ENCODE measurements at places on chromosomes 7 and 10.
A peak's percentile ranks its signal among the peaks of the same experiment; 100 is the strongest.

DNA sequence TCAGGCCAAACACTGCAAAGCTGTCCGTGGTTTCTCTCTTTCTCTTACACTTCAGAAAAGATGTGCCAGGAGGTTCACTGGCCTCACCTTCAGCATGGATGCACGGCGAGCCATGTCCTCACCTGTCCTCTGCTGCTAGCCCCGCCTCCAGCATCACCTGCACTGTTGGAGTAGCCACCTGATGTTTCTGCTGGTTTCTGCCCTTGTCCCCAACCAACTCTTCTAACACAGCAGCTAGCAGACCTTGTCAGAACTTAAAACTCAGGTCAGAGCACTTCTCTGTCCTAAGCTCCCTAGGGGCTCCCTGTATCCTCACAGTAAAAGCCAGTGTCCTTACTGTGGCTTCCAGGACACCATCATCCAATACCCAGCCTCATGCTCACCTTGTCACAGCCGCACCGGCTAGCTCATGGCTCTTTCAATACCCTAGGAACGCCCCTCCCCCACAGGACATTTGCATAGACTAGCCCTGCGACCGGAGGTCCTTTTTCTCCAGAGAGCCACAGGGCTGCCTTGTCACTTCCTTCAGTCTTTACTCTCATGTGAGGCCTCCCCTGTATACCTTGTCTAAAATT is 15.2 kb downstream of the PALD1 start:
- no peak for DNase-seq

GRCh38 chr7:78018641-78019446 is 220.3 kb downstream of the PHTF2 start:
- DNase-seq: no peak

DNA sequence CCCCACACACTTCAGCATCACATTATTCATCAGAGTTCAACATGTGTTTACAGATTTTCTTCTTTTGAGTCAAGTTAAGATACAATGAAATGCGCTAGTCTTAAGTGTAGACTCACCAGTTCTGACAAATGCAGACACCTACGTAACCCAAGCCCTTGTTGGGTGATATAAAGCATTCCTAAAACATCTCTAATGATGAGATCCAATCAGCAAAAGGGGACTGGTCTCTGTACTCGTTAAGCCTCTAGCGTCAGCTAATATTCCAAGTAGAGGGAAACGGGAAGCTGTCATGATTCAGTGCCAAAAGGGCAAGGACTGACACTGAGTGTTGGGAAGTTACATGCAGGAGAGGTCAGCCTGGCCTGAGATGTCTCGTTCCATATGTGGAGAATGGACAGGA is 38.7 kb upstream of the TRIL start:
- no peak for DNase-seq

- DNase-seq: no peak
These were observed 43.2 kb upstream of the LRGUK start for GRCh38 chr7:134083766-134084487.

DNA sequence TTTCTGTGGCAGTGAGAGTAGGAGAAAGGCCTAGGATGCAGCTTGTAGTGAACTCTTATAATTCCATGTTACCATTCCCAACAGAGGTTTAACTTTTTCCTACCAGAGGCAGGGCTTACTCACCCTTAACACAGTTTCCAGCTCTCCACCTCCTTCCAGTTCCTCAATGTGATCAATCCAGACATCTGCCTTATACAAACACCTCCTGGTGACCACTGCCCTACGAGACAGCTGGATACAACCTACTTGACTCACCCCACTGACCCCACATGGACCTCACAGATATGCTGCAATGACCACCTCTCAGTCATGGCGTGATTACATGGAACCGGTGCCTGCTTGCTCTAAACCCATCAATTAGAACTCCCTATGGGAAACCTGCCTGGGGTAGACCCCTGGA is 326.5 kb downstream of the TNS3 start:
- no peak for DNase-seq

- DNase-seq: no peak
These were observed 32.3 kb upstream of the TM9SF3 start for GRCh38 chr10:96619120-96619519.

- DNase-seq: no peak
These were observed 65.6 kb downstream of the MKI67 start for GRCh38 chr10:128060341-128061250.

- no peak for DNase-seq
These were observed 21.3 kb upstream of the ZMIZ2 start for GRCh38 chr7:44727158-44727936.

GRCh38 chr7:121076350-121077164 is 88.0 kb downstream of the CPED1 start:
- DNase-seq: no peak

DNA sequence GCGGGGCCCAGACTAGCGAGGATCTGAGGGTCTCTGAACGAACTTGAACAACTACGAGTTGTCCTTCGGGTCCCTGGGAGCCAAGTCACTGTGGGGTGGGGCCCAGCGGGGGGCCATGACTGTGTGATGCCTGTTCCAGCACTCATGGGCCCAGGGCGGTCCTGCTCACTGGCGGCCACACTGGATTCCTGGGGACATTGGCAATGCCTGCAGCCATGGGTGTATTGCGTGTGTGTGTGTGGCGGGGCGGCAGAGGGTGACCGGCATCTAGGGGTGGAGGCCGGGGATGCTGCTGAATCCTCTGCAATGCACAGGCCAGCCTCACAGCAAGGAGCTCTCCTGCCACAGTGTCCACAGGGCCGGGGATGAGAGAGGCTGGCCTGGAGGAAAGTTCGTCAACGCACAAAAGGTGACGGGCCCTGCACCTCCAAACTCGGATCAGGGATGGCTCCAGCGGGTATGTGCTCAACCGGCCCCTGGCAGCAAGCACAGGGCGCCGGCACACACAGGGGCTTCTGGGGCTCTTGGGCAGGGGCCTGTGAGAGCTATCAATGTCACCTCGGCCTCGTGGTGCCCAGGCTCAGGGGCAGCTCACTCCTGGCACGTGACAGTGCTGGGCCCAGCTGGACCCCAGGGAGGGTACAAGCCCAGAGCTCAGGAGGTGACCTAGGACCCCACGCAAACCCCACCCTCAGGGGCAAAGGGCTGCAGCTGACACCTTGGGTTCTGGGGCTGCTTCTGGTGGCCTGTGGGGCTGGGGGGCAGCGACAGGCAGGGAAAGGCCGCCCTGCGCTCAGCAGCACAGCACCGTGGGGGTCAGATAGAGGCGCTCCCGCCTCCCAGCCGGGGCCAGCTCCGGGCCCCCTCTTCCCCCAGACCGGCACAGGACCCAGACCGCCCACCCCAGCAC is 27.9 kb downstream of the PAPOLB start:
- no peak for DNase-seq

DNA sequence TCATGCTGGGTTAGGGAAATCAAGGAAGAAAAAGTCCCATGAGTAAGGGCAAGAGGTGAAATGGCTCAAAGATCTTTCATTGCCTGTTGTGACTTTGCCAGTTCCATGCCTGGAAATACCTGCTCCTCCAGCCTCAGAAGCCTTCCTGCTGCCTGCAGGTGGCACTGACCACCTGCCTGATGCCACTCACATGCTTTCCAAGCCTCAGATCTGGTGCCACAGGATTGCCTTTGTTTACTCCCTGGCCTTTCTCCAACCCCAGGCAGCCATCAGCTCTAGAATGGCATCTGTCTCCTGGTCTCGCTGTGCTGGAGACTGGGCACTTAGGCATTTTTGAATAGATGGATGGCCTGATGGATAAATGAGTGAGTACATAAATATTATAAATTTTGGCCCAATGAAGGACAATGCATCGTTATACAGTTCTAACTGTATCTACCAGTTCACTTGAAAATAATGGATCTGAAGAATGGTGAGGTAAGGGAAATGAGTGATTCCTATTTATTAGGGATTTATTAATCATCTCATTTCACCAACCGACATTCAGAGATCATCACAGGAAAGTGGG is 657.2 kb downstream of the INHBA start:
- DNase-seq: no peak

DNA sequence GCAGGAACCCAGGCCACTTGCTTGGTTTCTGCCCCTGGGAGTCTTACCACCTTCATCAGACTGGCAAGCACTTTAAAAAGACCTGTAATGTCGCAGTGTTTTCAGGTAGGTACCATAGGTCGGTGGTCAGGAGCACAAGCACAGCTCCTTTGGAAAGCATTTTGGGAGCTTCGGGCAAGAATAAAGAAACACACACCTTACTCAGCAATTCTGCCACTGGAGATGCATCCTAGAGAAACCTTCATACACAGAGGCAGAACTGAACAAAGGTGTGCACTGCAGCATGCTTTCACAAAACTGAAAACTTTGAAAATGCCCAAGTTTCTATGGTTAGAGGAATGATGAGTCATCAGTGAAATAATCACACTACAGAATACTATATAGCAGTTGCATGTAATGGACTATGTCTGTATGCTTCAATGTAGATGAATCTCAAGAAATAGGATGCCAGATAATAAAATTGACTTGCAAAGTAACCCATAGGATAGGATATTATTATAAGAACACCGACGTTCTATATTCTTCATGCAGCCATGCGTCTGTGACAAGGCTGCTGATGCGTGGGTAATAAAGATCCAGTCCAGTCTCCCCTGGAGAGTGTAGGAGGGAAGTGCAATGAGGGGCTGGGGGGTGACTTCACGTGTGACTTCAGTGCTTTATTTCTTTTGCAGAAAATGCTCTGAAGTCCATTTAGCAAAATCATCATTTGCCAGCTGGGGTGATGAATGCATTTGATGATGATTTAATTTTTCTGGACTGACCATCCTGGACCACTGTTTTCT is 309.5 kb downstream of the WDR37 start:
- no peak for DNase-seq

DNA sequence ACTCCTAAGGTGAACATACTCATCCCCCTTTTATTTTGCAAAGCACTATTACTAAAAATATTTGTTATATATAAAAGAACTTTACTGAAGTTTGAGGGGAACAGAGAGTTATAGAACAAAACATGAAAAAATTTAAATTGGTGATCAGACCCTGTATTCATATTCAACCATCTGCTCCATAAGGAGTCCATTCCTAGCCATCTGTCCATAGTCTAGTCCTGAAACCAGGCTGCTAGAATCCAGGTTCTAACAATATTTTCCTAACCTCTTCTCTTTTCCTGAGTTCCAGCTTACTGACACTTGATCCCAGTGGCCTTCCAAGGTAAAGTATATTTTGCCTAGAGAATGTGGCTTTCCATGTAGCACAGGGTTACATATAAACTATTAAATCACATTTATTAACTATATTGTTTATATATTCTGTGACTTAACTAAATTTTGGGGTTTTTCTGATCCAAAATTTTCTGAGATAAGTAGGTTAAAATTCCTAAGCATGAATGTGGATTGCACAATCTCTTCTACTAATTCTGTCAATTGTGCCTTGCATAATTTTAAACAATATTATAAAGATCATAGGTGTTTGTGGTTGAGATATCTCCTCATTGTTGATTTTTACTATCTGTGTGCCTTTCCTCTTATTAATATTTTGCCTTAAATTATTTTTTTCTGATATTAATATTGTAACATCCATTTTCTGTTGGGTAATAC is 137.6 kb upstream of the MAGI2 start:
- no peak for DNase-seq

GRCh38 chr10:103552856-103553742 is 59.6 kb downstream of the NEURL1 start:
- no peak for DNase-seq

- no peak for DNase-seq
These were observed 67.2 kb upstream of the FAM204A start for GRCh38 chr10:118409295-118409694.

DNA sequence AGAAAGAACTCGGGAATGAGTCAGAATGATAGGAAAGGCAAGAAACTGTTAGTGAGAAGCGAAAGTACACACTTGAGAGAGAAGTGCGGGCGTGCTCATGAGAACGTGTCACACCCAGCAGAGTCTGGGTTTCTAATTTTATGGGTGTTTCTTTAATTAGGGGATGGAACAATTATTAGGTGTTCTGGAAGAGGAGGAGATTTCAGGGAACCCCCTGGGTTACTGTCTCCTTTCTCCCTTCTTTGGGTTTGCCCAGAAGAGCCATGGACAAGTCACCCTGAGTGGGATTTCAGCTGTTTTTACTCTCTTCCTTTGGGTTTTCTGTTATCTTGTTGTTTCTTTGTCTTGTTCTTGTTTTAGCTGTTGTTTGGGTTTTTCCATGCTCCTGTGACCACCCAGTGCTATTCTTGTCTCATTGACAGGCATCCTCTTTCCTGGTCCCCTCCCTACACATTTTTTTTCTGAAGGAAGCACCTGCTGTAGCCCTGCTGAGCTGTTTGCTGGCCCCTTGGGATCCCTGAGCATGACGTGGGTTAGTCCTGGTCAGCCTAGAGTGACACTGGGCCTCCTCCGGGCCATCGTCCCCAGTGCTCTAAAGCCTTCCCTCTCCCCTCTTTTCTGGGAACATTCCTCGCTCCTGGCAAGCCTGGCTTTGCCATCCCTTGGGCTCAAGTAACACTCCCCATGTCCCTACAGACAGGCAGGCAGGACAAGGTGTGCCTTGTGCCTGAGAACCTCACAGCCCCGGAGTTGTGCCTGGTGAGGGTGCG is 3.5 kb downstream of the SH2D4B start:
- DNase-seq: no peak

- no peak for DNase-seq
These were observed 21.5 kb downstream of the CYP26A1 start for GRCh38 chr10:93095225-93095624.

GRCh38 chr10:86770412-86770960 is 14.1 kb downstream of the BMPR1A start:
- DNase-seq: no peak

GRCh38 chr10:92239600-92240288 is 51.1 kb downstream of the CPEB3 start:
- DNase-seq: peak; percentile 30

DNA sequence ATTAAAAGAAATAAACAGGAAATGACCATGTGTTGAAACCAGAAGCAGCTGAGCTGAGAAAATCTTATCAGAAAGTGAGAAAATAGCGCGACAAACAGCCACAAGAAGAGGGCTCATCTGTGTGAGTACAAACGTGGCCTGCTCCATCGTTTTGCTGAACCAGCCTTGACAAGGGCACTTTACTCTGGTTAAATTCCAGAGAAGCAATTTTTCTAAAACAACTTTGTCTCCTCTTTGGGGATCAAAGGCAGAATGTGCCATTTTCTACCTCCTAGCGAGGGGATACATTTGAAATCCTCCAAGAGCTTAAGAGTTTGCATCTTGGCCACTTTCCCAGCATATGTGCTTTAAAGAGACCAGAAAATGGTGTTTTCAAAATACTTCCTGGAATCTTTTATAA is 51.3 kb upstream of the VIPR2 start:
- no peak for DNase-seq

All from T-cell (primary cell).